ENCODE measurements at places on chromosomes 11 and 22.

DNA sequence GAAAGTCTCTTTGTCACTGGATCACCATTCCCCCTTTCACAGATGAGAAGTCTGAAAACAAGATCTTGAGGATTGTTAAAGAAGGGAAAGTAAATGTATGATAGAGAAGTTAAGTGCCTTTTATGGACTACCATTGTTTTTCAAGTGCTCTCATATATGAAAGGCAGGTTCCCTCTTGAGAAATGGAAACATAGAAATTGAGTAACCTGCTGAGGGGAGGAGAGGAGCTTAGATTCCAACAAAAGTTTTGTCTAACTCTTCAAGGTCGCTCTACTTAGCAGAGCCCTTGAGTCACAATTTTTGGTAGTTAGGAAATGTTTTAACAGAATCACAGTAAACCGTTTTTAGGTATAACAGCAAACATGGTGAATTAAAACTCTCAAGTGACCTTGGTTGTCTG lies 80.1 kb downstream of the SVIP start:
- no peak for DNase-seq

GRCh38 chr22:37607935-37608476 lies 628 bp upstream of the GGA1 start:
- no peak for DNase-seq

- no peak for DNase-seq
Observed at GRCh38 chr11:77449060-77449521, 24.8 kb downstream of the PAK1 start.

DNA sequence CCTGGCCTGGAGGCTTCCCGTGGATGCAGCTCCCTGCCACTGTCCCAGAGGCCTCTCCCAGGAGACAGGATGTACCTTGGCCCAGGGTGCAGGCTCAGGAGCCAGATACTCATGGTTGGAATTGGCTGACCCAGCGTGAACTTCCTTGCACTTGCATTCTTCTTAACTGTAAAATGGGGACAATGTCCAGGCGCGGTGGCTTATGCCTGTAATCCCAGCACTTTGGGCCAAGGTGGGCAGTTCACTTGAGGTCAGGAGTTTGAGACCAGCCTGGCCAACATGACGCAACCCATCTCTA lies 20.1 kb upstream of the ST3GAL4 start:
- DNase-seq, result no peak

- no peak for DNase-seq
Observed at GRCh38 chr22:47201186-47201995, 438.9 kb downstream of the TBC1D22A start.

GRCh38 chr11:38266691-38267090 lies 1668.7 kb upstream of the RAG2 start:
- no peak for DNase-seq

- no peak for DNase-seq
Observed at GRCh38 chr11:44879432-44879831, 71.3 kb downstream of the TP53I11 start.

DNA sequence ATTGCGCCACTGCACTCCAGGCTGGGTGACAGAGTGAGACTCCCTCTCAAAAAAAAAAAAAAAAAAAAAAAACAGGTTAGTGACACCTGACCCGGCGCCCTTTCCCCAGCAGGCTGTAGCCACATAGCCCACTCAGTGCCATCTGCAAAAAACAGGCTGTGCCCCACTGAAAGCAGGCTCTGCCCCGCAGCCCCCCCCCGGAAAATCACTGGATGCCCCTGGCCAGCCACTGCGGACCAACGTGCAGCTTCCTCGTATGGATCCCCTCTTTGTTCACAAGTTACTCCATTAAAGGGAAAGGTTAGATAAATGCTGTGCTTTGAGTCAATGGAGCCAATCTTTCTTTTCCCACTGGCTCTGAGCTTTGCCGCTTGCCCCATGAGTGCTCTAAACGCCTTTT lies 660.3 kb downstream of the TBC1D22A start:
- DNase-seq, result no peak

- DNase-seq, result no peak
Observed at GRCh38 chr11:117465236-117465997, 137.8 kb downstream of the CEP164 start.

DNA sequence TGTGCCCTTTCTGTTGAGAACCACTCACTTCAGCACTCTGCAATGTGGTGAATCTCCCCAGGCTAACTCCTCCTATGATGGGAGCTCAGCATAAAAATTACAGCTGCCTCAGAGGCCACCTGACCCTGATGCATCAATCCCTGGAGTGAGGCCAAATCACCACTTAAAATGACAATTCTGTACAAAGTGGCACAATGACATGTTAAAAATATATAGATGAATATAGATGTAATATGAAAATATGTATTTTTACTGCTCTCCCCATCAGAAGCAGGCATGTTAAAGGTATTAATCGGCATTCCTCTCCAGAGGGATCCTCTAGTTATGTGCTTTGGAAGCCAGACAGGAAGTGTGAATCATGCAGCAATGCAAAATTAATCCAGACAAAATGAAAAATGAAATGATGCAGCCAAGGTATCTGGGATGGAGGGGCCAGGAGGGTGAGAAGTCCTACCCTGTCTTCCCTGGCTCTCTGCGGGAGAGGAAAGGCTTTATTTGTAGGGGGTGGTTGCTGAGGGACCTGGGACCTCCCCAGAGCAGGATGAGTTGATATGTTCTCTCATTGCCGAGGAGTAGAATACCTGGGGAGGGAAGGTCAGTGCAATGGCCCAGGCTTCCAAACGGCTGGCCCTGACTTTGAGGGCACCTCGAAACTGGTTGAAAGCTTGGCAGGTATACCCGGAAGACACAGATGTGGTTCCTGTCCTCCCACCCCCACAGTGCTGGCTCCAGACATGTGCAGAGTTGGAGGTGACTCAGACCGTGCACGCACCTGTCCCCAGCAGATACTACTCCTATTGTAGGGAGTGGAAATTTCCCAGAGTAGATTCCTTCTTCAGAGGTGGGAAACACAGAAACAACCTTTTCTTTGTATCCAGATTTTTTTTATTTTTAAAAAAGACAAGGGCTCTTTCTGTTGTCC lies 347.9 kb upstream of the NCAM1 start:
- DNase-seq, result no peak

DNA sequence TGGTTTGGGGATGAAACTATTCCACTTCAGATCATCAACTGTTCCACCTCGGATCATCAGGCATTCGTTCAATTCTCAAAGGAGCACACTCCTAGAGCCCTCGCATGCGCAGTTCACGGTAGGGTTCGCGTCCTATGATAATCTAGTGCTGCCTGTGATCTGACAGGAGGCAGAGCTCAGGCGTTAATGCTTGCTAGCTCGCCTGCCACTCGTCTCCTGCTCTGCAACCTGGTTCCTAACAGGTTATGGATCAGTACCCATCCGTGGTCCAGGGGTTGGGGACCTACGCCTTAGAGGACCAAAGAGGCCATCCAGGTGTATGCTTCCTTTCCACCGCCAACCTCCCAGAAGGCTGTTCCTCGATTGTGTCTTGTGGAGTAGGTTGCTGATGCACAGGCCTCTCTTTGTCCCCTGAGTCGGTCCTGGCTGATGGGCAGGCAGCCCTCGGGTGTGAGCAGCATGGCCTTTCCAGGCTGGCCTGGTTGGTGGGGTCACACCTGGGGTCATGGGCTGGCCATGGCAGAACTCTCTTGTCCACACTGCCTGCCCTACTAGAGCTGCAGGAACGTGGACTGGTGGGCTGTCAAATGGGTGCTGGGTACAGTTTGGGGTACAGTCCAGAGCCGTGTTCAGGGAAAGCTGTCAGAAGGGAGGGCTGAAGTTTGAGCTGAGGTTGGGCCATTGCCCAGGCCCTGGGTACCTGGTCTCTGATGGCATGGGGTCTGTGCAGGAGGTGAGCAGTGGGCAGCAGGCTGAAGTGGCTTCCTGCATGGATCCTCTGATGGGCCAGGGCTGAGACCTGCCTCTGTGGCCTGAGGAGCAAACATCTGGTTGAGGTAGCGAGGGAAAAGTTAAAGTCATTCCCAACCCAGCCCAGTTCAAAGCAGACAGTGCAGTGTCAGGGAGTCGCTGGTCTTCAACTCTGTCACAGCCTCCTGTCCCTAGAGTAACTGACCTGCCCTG lies 11.1 kb downstream of the PRDM11 start:
- no peak for DNase-seq

GRCh38 chr22:44340271-44341239 lies 27.8 kb upstream of the SHISAL1 start:
- DNase-seq, result no peak

DNA sequence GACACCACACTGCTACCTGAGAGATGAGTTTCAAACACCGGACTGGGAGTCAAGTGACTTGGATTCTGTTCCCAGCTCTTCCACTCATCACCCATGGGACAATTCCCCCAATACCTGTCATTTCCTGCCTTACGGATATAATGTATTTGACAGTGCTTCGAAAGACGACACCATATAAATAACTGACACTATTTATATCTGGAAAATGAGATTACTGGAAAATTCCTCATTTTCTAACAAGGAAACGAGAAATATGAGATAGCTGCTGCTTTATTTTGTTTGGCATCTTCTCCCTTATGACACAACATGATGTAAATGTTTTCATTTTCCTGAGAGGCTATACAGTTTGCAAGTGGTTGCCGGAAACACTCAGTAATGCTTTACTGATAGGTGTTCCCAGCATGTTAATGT lies 8.6 kb downstream of the HSCB start:
- no peak for DNase-seq

- no peak for DNase-seq
Observed at GRCh38 chr22:18987765-18988164, 51.7 kb upstream of the PRODH start.

GRCh38 chr22:27959335-27960090 lies 40.5 kb upstream of the PITPNB start:
- DNase-seq, result no peak

- DNase-seq, result no peak
Observed at GRCh38 chr11:116148645-116149044, 624.1 kb downstream of the BUD13 start.

- no peak for DNase-seq
Observed at GRCh38 chr11:44915621-44916020, 35.1 kb downstream of the TP53I11 start.

- no peak for DNase-seq
Observed at GRCh38 chr11:115084231-115084630, 405.9 kb downstream of the NXPE2 start.

DNA sequence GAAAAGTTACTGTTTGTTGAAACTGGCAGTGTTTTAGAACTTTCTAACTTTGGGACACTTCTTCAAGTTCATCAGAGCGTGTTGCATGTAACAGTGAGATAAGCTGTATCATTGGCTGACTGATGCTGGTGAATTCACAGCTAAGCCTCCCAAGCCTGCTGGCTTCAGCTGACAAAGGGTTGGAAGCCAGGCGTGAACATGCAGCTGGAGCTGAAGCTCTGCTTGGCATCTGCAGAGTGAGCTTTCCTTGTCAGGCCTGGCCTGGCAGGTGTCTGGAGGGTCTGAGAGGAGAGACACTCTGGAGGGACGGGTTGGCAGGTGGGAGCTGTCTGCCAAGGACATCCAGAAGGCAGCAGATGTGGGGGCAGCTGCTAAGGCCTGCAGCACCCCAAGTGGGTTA lies 1.5 kb downstream of the AMPD3 start:
- no peak for DNase-seq

- DNase-seq, result no peak
Observed at GRCh38 chr11:105907319-105907718, 114.7 kb downstream of the MSANTD4 start.

GRCh38 chr11:126267650-126268049 lies 1.0 kb downstream of the SRPRA start:
- no peak for DNase-seq

GRCh38 chr11:108019870-108020540 lies 11.3 kb downstream of the CUL5 start:
- DNase-seq, result no peak

DNA sequence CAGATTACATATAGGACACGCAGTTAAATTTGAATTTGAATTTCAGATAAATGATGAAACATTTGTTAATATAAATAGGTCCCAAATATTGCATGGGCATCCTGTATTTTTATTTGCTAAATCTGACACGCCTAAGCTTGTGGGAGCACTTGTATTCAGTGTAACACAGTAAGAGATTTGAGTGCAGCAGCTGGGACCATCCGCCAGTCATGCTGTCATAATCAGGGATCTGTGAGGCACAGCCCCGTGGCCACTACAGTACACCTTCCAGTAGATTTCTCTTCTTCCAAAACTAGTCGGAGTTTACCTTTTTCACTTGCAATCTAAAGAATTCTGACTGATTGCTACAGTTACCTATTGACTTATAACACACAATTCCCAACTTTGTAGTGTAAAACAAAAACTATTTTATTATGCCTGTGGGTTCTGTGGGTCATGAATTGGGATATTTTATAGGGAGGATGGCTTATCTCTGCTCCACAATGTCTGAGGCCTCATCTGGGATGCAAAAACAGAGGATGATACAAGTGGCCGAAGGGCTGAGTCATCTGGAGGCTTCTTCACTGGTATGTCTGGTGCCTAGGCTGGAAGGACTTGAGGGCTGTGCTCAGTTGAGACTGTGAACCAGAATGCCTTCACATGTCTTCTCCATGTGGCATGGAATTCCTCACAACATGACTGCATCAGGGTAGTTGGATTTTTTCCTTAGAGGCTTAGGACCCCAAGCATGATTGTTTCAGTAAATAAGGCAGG lies 74.1 kb downstream of the PRSS23 start:
- DNase-seq, result no peak
